ENCODE measurements at places on chromosomes 11 and 22.

GRCh38 chr11:81331088-81331487, 1402.6 kb downstream of the FAM181B start:
- DNase-seq, result no peak

DNA sequence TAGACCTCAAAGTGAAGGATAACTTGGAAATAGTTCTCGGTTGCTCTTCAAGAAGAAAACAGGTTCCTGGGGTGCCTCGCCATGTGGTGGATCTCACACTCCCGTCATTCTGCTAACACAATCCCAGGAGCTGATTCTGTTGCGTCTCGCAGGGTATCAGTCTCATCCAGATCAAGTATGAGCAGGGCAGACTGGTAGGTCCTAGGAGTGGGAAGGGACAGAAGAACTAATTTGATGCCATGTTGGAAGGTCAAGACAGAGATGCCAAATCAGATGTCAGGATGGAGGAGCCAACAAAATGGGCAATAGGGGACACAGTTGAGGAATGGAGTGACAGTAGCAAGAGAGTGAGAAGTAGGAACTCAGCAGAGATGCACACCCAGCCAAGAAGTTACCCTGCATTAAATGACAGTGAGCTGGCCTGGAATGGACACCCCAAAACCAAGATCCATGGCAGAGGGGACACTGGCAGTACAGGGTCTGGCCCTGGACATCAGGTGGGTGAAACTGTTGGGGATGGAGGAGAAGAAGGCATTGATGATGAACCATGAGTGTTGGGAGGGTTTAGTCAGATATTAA, 76.2 kb downstream of the BDNF start:
- DNase-seq, result no peak

DNA sequence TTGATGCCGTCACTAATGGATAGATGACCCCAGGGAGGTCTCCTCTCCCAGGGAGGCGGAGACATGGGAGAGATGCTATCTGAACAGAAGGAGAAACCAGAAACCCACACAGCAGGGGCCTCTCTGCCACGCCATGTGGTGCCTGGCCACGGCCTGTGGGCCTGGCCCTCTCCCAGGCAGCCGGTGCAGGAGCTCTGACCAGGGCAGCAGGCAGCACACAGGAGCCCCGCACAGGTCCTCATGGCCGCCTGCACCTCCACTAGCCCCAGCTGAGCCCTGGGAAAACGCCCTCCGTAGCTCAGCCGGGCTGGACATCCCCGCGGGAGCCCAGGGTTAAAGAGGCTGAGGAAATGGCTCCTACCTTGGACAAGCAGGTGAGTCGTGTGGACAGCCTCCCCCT, 19.8 kb downstream of the IGSF9B start:
- no peak for DNase-seq

- DNase-seq, result no peak
Measured at GRCh38 chr11:10410844-10411200, 44.2 kb upstream of the AMPD3 start.

GRCh38 chr22:29512031-29512430, 32.0 kb downstream of the NEFH start:
- DNase-seq, result no peak

DNA sequence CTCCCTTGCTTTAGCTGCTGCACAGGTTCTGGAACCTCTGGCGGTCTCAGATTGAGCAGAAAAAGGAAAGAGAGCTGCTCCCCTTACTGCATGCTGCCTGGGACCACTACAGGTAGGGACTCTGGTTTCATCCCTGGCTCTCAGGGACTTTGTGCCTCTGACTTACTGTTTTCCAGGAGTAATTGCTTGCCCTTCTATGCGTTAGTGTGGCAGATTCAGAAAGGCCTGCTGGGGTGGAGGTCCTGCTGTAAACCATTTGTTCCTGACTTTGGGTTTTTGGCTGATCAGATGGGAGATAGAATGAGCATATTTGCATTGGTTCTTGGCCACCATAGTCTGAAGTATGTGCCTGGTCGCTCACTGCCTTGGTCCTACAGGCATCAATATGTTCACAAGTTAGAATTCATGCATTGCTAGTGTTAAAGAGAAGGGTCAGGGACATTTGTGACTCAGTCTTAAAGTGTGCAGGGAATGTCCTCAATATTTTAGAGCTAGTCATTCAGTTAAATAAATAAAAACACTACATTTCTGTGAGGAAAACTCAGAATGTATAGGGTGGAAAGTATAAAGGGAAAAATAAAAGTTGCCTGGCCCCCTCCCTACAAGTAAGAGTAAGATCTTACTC, 78.0 kb downstream of the PISD start:
- DNase-seq, result no peak

DNA sequence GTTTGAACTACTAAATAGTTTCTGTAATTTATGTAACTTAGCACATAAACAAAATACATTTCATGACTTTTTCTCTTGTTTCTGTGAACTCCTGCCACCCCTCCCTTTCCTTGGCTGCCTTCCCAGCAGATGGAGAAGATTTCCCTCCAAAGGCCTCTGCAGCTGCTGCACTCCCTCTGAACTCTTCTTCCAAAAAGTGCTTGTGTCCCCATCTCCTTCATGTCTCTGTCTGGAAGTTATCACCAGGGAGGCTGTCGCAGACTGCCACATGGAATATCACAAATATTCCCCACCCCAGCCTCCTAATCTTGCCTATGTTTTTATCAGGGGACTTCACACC, 1068.3 kb downstream of the OPCML start:
- no peak for DNase-seq

DNA sequence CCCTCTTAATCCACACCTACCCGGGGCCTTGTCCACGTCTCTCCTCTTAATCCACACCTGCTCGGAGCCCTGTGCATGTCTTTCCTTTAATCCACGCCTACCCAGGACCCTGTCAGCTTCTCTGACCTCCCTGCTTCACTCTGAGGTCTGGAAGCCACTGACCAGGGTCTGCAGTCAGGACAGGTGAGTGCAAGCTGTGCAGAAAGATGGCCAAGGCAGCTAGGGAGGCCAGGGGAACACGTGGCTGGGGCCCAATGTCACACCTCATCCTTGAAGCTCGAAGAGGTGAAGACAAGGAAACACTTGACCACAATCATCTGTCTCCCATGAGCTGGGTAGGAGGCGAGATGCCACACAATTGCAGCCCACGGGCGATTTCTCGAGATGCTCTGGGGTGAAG, 1516.9 kb downstream of the BRD1 start:
- DNase-seq, result no peak

All from stimulated activated CD4-positive, alpha-beta T cell treated with anti-CD3 and anti-CD28 coated beads, Interleukin-1b, Interleukin-23, amount 100 ng/mL, for 1 hour (primary cell).